ENCODE measurements at places on chromosomes 1 and 21.

- DNase-seq, result no peak
Observed at GRCh38 chr1:43651188-43651587, 1.2 kb downstream of the KDM4A start.

- DNase-seq, result no peak
Observed at GRCh38 chr1:111270771-111271463, 19.7 kb upstream of the CHIA start.

DNA sequence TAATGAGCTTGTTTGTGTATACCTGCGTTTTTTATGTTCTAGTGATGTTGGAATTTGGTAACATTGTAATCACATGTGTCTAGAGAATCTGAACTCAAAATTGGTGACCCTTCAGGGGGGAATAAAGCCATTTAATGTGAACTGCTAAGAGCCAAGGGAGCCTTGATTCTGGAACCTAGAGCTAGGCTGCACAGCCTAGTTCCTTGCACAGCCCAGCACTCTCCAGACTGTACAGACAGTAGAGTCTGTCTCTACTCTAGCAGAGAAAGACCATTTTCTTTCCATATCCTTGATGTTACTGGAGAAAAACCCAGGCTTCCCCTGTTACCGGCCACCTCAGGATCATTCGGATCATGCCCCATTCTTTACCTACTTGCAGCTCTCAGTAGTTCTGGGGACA, 8.6 kb downstream of the ARV1 start:
- DNase-seq, result no peak

GRCh38 chr1:183270541-183271141, 84.6 kb downstream of the LAMC2 start:
- DNase-seq, result peak; percentile 58

GRCh38 chr1:152582647-152583046, 2.3 kb upstream of the LCE3D start:
- DNase-seq, result peak; percentile 0

Data from SK-MEL-5 (cell line).